Glomerular endothelial cell (primary cell): ENCODE measurements at places on chromosomes 5 and 9. TPM values are rescaled to one million over a fixed set of nuclear protein-coding genes. Genes with fewer than 3 reads are reported as not detected.

GRCh38 chr9:96607971-96608370, 11.7 kb downstream of the CDC14B start:
- no peak for DNase-seq

DNA sequence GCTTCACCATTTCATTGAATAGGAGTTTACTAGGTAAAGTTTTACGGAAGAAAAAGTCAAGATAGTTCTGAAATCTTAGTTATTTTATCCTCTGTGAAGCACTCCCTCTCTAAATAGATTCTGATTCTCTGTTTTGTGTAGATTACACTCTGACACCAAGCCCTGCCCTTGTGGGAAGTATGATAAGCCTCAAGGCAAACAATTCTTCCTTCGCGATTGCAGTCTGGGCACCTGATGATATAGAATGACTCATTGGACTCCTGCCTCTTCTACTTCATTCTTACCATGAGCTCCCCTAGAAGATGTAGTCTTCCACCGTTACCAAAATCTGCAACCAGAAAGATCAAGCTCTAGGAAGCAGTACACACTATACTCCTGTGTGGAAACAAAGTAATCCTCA, 626.9 kb upstream of the PTGER4 start:
- DNase-seq, result no peak

DNA sequence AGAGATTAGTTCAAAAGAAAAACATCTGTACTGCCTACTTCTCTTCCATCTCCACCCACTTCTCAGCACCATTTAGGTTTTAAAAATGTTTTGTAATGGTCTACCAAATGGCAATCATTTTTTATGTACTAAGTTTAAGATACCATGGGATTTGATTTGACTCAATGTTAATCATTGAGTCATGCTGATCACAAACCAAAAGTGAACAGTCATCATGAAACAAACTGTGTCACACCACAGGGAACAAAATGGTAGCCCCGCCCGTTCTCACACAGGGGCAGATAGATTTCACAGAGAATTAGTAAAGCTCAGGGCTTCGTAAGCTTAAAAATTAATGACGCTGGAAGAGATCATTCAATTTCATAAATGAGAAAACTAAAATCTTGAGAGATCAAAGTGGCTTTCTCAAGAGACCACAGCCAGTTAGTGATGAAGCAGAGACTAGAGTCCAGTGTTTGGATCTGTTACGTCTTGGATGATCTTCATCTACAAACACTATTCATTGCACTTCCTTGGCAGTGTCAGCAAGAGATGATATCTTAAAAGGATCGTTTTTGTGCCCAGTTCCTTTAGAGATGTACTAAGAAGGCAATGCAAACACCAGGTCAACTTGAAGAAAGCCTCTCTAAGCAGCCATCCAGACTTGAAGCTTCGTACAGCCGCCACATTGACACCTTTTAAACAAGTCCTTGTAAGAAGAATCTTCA, 33.9 kb upstream of the TRIO start:
- no peak for DNase-seq

DNA sequence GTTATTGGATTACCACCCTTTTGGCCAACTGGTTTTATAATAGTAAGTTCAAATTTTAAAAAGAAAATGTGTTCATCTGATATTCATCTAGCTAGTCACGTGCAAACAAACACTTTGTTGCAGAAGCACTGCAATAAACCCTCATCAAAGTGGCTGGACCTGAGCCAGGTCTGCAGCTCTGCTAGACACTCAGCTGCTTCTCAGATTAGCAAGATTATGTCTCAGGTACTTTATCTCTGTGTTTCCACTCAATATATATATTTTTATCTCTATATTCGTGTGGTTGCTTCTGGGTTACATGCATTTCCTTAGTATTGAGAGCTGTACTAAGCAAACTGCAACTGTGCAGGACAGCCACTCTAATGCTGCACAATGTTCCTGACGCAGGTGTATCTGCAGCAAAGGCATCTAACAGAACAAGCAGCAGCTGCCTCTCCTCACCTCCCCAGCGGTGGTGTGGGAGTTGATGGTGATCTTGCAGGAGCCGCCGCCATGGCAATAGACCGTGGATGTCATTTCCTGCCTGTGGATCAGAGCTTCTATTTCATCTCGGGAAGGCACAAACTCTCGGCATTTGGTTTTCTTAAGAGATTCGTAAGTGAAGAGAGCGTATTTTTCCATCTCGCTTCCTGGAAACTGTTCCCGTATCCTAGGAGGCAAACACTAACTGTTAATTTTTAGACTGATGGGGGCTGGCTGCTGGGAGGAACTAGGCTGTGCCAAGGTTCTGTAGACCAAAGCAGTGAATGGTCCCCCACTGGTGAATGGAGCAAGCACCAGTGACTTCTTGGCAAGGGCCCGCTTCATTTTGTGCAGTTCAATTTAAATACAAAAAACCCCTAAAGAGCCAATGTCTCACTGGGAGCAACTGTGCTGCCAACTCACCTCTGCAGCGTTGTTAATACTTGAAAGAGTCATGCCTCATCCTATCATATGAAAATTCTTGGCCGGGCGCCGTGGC, 56.7 kb upstream of the RETREG1 start:
- DNase-seq, result no peak

DNA sequence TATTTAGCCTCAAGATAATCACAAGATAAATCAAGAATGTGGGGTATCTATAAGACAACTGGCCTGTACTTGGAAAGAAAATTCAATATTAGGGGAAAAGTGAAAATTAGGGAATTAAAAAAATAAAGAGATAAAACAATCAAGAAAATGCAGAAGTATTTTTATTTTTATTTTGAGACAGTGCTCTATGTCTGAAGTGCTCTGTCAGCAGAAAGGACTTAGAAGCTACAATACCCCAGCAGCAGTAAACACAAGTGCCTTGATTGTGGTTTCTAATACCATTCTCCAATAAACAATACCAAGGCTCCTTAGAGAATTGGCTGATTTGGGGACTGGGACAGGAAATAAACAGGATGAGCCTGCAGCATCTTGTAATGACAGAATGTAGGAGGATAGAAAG, 144.9 kb downstream of the RFK start:
- no peak for DNase-seq

- DNase-seq, result no peak
These were observed 175.1 kb downstream of the SNX18 start for GRCh38 chr5:54692631-54693030.

DNA sequence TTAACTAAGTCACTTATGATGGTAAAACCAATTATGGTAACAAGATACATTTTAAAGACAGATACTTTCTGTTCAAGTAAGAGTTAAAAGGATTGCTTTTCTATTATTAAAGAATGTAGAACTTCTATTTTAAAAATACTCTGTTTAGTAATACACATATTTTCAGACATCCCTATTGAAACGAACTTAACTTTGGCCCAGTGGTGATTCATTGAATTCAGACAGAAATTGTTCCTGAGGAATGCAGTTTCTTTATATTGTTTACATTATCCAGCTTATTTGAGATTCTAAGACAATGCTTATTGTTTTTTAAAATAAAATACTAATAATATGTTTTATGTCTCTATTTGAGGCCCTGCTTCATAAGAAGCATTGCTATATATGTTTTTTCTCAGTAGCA, 816.4 kb downstream of the SEMA5A start:
- DNase-seq, result no peak

- no peak for DNase-seq
These were observed 4.7 kb downstream of the PRDM6 start for GRCh38 chr5:123093601-123094236.

DNA sequence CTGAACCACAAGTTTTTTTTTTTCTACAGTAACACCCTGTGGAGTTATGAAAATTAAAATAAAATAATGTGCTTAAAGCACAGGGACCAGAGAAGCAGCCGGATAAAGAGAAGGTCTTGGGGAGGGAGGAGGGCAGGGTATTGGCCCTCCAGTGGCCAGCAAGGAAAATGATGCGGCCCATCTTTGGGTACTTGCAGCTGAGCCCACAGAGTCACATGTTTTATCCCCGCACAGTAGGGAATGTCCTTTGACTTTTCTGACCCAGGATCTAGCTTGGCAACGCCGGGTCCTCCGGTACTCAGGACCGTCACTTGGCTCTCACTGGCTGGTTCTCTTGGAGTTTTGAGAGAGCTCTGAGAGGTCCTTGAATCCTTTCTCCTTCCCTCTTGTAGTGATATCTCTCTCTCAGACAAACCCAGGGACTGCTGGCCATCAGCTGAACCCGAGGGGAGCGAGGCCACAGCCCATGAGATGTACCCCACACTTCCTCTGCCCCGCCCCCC, 35.3 kb upstream of the HSPA9 start:
- no peak for DNase-seq

DNA sequence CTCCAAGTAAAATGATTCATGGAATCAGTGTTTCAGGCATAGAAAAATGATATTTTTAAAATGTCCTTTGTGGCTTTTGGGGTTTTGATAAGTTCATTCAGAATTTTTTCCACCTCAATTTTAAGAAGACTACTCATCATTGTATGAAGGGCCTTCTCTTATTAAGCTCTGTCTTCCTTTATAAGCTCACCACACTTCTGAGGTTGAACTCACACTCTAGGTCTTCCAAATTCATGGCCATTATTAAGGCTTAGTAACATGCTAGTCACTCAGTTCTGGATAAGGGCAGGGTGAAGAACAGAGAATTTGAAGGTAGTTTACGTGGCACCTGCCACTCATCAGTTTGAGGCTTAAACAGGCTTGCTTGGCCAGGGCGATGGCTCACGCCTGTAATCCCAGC, 4.2 kb downstream of the MELK start:
- DNase-seq, result no peak

DNA sequence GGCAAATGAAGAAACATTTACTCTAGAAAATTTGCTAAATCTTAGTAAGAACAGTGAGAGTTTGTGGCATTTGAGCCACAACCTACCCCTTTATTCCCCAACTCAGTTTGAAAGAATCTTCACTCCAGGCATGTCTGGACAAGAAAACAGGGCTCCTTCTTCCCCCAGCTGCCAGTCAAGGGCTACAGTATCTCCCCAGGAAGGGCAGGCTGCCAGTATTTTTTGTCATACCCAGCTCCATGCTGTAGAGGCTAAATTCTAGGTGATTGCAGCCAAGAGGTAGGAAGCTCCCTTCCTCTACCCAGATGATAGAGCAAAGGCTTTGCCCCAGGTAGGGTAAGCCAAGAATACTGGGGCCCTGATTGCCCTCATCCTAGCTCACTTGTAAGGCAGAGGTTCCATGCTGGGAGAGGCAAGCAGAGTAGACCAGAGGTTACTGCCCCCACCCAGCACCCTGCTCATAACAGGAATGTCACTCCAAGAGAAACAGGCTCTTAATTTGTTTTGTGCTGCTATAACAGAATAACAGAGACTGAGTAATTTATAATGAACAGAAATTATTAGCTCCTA, 20.0 kb upstream of the GRPEL2 start:
- DNase-seq, result no peak

DNA sequence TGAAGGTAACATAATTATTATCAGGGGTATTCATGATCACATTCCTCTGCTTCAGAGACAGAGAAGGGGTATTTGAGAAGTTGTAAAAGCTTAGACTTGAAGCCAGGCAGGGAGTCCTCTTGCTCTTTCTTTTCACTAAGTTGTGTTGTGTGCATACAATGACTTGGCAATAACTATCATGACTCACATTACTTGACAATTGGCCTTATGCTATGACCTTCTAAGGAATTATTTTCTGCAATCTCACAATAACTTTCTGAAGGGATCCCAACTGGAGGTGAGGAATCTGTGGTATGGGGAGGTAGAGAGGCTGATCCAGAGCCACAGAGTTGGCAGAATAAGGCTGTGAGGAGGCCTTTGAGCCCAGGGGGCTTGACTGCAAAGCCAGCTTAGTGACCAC, 622.3 kb downstream of the MTRR start:
- DNase-seq, result no peak

DNA sequence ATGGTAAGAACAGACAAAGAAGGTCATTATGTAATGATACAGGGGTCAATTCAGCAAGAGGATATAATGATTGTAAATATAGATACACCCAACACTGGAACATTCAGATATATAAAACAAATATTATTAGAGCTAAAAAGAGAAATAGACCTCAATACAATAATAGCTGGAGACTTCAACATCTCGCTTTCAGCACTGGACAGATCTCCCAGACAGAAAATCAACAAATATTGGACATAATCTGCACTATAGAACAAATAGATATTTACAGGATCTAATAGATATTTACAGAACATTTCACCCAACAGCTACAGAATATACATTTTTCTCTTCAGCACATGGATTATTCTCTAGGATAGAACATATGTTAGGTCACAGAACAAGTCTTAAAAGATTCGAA, 190.6 kb upstream of the RFX3 start:
- DNase-seq, result no peak

DNA sequence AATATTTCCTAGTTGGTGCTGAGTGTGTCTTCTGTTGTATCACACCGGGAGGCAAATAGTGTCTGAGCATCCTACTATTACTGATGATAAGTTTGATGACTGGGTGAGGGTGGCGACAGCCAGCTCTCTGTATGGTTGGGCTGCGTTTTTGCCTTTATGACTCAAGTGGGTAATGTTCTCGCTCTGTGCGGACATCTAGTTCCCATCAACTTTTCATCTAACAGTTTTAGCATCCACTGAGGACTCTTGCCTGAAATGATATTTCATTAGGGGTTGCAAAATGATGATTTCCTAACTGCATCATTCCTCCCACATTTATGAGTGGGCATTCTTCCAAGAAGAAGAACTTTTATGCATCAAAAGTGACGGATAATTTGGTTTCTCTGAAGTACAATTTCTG, 26.5 kb downstream of the HMCN2 start:
- no peak for DNase-seq

DNA sequence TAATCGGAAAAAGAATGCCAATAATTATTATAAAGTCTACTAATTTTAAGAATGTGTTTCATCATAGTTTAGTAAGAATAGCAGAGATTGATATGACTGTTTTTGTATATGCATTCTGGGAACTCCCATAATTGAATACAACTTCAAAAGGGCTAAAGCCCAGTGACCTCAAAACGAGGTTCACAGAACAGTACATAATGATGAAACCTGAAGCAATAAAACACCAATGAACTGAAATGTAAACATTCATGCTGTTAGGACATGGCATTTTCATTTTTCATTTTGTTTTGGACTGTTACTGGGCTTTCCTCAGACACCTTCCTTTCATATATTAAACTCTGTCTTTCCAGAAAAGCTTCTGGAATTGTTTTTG, 684 bp upstream of the JMY start:
- DNase-seq, result no peak

SV2C gene
- not detected in 2 replicates for total RNA-seq

MOB3B gene
- total RNA-seq, result 0.05 and 0.47 TPM in 2 replicates

CTXN3 gene
- total RNA-seq, result not detected in 2 replicates

PGM5 gene
- 1.4 and 3.3 TPM in 2 replicates for total RNA-seq

SLC34A3 gene
- not detected in 2 replicates for total RNA-seq

AMBP gene
- total RNA-seq, result not detected in 2 replicates

INSL4 gene
- not detected in 2 replicates for total RNA-seq

GPR150 gene
- 0.10 and 0.82 TPM in 2 replicates for total RNA-seq

ENTREP1 gene
- 5.7 and 11.8 TPM in 2 replicates for total RNA-seq
